Fibroblast of skin of back (primary cell): ENCODE measurements at places on chromosomes 4 and X.

DNA sequence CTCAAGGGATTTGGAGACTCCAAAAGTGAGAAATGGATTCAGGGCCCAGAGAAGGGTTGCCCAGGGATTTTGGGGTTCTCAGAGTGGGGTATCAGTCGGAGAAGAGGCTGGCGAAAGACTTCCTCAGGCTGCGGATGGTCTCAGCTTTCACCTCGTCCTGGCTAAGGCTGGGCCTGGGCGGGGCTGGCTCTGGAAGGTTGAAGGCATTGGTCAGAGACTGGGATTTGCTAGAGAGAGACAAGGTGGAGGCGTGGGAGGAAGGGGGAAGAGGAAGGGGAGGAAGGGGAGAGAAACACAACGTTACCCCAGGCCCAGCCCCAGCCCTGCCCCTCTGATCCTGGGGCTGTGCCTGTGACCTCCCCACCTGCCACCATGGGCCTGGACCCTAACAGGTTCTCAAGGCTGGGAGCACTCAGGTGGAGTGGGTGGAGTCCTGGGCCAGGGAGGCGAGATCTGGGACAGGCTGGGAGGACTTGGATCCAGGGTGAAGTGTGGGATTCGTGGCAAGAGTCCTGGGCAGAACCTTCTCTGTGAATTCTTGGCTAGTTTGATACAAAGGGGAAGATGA is 9.4 kb upstream of the TIMP1 start:
- no peak for DNase-seq

GRCh38 chr4:113290666-113291065 is 241.2 kb downstream of the ANK2 start:
- DNase-seq = no peak

GRCh38 chrX:119982145-119982544 is 38.6 kb upstream of the NKAP start:
- DNase-seq = no peak

DNA sequence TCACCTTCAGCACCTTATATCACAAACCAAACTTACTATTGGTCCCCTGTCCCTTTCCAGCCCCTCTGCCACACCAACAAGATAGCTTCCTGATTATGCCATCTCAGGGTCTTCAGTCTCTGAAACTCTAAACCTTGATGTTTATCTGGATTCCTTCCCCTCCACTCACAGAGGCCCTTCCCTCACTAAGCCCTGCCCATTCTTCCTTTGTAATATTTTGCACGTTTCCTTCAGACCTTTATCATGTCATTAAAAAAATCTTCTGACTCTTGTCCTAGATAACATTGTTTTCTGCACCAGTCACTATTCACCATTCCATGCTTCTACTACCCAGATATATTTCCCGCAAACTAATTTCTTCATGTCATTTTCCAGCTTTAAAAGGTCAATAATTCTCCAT is 17.7 kb upstream of the CEP135 start:
- DNase-seq = no peak

- no peak for DNase-seq
Observed at GRCh38 chrX:47460561-47460960, 22.5 kb downstream of the ZNF41 start.

DNA sequence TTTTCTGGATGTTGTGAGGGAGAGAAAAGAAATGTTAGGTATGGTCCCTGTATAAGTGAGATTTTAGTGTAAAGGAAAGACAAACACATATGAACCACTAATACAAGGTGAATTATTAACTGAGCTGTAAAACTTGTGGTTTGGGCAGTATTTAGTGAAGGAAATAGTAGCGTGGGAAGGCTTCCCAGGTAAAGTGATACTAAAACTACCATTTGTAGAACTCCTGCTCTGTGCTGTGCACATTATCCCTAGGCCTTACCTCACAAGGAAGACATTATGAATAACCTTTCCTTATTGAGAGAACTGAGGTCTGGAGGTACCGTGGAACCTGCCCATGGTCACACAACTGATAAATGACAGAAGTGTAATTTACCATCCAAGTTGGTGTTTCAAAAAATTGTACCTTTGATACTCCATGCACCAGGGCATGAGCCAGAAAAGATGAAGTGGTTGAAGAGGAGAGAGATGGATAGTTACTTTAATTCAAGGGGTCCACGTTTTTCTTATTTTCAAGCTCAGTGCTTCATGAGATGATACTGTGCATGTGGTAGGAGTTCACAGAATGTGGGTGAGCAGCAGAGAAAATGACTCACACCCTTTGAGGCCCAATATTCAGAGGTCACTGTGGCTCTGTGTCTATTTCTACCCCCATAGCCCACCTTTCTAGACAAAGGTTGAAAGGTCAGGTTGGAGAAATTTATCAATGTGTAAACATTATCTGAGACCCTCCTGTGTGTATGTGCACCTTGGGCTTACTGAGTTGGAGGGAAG is 2.6 kb upstream of the VSIG4 start:
- DNase-seq = no peak

GRCh38 chrX:16654093-16654492 is 4.1 kb downstream of the S100G start:
- peak; percentile 37 for DNase-seq

- DNase-seq = no peak
Observed at GRCh38 chr4:87624698-87625097, 16.4 kb downstream of the DSPP start.

DNA sequence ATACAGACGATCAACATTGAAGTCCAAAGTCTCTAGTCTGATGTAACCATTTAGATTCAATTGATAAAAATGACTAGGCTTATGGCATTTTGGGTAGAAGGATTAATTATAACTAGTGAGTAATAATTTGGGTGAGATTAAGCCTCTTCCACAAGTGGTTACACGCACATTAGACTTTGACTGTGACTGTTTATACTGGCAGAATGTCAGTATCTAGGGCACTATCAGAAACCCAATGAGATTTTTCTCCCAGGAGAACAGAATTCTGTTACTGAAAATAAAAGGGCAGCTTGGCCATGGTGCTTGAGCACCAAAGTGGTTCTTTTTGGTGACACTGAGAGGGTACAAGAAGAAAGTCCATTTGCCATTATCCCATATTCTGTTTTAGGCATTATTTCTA is 3.3 kb downstream of the PLS3 start:
- peak; percentile 38 for DNase-seq

DNA sequence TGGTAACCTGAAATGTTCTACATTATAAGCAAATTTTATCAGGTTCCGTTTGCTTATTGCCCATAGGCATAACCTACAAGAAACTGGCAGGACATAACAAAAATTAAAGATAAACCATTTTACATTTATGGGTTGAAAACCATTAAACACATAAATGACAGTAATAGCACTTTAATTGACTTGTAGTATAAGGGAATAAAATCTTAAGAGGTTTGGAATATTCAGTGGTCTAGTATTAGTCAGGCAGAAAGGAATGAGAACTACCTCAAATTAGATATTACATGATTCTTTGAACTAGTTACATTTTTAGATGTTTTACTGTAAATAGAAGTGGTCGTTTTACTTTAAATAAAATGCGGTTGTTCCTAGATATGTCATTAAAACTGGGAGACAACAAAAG is 111.9 kb downstream of the ADAMTS3 start:
- DNase-seq = no peak

GRCh38 chrX:49120091-49120490 is 3.4 kb downstream of the GPKOW start:
- no peak for DNase-seq
